KG1 (cell line): ENCODE measurements at places on chromosomes 11 and 22.

DNA sequence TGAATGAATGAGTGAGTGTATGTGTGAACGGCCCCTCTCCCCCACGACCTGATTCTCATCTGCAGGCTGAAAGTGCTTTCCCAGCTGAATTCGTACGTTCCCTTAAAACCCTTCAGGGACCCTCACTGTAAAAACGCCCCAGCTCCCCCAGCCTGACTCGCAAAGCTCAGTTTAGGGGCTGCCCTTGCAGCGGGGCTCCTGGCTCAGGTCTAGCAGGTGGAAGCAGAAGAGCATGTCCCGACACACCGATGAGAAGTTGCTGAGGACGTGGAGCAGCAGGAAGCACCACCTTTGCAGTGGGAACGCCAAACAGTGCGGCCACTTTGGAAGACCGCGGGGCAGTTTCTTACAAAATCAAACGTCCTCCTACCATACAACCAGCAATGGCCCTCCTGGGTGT is 3.6 kb upstream of the MRPL23 start:
- DNase-seq, result no peak

DNA sequence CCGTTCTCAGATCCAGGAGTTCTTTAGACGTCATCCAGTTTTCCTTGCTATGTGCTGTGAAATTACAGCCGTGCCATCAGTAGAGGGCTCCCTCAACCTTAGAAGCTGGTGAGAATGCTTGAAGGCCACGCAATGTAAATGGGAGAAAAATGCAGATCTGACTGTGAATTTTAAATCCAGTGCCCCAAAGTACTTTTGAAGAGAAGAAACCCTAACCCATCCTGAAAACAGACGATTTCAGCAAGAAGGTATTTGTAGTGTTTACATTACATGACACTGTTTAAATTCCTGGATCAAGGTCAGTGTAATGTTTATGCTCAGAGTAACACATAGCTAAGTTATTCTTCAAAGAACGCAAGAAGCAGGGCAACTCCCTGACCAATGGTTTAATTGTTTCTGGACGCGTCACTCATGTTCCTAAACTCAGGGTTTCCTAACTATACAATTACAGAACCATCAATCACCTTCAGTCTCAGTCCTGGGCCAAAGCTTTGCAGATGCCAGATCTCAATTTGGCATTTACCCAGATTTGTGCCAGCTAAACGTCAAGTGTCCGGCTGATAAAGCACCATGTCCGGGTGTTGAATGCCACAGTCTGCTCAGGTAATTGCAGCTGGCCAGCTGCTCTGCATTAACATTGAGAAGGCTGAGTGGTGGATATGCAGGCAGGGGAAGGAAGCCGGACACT is 38.2 kb downstream of the ADAMTS8 start:
- no peak for DNase-seq

DNA sequence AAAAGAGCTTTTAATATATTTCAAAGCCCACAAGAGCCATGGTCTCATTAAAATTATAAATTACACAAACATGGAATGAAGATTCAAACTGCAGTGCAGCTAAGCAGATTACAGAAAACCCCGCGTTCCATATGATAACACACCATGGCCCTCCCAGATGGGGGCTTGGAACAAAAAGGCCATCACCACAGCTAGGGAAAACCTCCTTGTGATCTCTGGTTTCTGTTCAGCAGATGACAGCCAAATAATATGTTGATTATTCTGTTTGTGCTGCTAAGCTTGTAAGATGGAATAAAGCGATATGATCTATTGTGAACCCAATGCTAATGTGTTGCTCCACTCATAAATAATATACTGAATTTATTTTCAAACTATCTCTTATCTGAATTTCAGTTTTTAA is 28.5 kb downstream of the IMMP1L start:
- DNase-seq, result no peak

- DNase-seq, result no peak
These were observed 1790.8 kb downstream of the LRRC4C start for GRCh38 chr11:39668640-39669039.

DNA sequence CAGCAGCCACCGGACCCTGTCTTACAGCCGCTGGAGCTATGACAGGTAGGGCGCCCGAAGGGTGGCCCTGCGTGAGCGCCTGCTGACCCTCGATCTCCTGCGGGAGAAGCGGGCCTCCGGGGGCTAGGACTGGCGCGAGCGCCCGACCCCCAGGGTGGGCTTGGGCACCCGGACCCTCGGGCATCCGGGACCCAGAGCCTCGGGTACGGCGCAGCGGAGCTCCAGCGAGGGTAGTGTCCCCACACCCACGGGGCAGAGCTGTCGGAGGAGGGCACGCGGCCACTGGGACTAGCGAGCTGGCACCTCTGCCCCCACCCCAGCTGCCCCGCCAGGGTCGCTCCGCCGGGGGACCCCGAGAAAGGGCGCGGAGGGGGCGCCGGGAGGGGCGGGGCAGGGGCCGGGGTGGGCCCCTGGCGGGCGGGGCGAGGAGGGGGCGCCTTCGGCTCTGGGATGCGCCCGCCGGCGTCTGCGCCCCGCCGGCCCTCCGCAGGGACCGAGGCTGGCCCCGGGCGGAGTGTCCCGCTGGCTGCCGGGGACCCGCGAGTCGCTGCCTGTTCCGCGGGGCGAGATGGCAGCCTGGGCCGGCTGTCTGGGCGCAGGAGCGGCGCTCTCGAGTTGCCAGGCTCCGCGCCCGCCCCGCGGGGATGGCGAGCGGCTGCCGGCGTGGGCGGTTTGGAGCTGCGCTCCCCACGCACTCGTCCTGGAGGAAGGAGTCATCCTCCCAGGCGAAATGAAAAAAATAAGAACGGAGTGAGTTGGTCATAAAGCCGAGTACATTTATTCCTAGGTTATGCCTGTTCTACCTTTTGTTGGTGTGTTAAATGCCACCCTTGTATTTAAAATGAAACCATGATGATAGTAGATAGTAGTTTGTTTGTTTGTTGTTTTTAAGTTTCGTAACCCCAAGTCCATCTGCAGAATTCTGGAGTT is 32.4 kb downstream of the EIF3F start:
- DNase-seq, result no peak

GRCh38 chr11:119774172-119774763 is 45.3 kb upstream of the NECTIN1 start:
- DNase-seq, result peak; percentile 31

DNA sequence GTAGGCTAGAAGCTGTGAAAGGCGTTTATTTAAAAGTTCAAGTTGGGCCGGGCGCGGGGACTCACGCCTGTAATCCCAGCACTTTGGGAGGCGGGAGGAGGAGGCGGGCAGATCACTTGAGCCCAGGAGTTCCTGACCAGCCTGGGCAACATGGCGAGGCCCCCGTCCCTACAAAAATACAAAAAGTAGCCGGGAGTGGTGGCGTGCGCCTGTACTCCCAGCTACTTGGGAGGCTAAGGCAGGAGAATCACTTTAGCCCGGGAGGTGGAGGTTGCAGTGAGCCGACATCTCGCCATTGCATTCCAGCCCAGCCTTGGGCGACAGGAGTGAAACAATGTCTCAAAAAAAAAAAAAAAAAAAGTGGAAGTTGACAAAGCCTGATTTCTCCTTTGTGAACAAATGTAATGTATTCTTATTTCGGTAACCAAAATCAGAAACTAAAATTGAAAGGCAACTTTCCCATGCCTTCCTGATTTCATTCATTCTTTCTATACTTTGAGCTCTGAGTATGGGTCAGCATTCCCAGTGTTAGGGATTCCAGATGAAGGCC is 825 bp downstream of the PTPMT1 start:
- DNase-seq, result peak; percentile 30

- DNase-seq, result no peak
These were observed 14.6 kb downstream of the PARVG start for GRCh38 chr22:44195189-44195871.

- no peak for DNase-seq
These were observed 48.1 kb upstream of the HMGXB4 start for GRCh38 chr22:35209203-35209602.

DNA sequence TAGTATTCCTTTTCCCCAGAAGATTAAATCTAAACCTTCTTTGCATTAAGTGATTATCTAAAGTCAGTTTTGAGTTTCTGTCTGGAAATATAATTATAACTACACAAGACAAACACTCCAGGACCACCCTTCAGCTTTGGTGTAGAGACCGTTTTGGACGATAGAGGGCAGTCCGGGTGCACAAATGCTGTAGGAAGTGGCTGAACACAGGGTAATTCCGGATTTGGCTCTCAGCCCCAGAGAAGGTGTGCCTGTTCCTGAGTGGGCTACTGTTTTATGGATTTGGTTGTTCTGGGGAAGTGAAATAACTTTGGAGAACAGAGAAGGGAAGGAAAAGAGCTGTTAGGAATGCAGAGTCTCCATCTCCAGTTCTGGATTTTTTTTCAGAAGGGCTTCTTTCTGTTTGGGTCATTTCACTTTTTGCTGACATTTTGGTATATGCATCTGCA is 14.8 kb downstream of the EXT2 start:
- DNase-seq, result peak; percentile 40

- no peak for DNase-seq
These were observed 24.4 kb upstream of the PAMR1 start for GRCh38 chr11:35549787-35550186.

DNA sequence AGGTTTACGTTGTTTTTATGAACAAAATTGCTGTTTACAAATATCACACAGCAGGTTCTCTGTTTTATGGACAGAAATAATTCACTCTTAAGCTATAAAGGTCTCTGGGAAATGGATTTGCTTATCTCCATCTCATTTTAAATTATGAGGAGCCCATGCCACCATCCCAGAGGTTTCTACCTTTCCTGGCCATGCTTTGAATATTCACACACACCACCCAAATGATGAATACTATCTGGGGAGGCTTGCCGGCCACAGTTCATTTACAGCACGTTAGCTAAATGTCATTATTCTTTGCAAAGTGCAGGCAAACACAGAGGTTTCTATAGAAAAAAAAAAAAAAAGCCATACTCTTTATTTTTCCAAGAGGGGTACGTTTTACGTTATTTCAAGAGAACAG is 1446.7 kb downstream of the FAM181B start:
- DNase-seq, result no peak

- no peak for DNase-seq
These were observed 55.7 kb upstream of the FAT3 start for GRCh38 chr11:92168936-92169335.

GRCh38 chr11:117259417-117259816 is 26.9 kb downstream of the RNF214 start:
- no peak for DNase-seq

GRCh38 chr11:83971063-83971462 is 684.9 kb upstream of the CCDC90B start:
- no peak for DNase-seq

- no peak for DNase-seq
These were observed 15.9 kb downstream of the MAP6 start for GRCh38 chr11:75652936-75653335.

DNA sequence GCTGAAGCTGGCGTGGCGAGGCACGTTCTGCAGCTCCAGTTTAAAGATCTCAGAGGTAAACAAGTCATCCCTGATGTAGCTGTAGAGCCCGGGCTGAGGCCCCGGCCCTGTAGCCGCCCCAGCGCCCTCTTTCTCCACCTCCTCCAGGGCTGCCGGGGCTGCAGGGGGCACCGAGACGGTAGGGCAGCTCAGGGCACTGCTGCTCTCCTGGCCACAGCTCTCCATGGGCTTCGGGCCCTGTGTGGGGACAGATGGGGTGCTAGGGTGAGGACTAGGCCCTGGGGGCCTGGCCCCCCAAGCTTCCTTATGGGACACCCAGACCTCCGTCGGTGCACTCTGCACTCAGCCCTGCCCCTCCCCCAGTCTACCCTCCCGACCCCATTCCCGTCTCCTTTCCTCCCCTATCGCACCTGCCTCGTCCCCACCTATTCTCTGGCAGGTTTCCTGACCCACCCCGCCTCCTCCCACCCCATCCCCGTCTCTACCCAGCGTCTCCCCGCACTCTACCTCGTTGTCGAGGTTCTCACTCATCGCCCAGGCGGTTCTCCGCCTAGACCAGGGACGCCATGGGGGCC is 559 bp downstream of the RANBP1 start:
- no peak for DNase-seq

DNA sequence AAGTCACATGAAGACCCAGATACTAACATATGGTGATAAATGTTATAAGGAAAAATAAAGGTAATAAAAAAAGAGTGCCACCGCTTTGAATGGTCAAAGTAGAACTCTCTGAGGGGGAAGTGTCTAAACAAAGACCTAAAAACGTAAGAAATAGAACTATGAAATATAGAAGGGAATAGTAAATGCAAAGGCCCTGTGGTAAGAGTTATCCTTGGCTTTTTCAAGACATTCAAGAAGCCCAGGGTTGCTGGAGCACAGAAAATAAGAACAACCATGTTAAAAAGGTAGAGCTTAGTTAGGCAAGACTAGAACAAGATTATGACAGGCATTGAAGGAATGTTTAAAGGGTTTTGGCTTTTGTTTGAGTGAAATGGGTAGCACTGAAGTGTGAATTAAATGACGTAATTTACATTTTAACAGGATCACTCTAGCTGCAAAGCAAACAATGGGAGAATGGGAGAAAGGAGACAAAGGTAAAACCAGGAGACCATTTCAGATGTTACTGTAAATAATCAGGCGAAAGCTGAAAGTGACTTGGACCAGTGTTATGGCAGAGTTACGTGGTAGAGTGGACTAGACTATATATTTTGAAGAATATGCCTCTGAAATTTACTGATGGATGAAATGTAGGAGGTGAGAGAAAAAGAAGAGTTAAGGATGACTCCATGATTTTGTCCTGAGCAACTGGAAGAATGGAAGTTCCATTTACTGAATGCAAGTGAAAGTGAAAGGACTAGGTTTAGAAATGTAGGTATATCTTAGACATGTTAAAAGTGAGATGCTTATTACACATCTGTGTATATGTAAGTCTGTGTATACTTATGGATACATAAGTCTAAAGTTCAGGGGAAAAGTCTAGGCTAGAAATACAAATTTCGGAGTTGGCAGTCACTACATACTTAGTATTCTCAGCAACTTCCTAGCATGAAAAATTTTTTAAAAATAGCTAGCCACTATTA is 28.5 kb downstream of the BTBD10 start:
- no peak for DNase-seq

DNA sequence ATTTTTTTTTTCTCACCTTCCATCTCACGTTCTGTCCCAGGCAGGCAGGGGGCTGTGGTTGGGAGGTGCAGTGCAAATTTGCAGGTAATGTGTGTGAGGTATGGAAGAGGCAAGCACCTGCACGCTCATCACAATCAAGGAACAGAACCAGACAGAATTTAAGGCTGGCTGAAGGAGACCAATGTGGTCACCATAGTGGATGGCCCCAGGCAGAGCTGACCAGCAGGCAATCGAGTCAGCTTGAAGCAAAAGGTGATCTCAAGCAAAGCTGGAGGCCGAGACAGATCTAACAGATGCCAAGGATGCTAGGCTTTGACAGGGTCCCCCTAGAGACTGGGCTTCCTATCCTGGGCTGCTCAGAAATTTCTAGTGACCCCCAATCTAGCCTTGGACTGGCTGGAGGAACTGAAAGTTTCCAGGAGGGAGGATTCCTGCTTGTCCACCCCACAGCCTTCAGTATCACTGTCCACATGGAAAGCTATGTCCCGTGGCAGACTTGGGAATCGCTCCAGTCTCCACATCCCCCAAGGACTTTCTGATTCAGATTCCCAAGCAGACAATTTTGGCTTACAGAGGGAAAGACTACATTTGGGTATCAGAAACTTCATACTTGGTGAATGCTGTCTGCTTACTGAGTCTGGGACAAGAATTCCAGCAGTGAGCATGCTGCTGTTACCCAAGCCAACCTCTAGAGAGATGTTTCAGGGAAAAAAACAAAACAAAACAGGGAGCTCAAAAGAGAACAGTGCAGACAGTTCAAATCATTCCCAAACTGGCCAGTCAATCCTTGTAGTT is 9.0 kb upstream of the MICAL3 start:
- DNase-seq, result no peak

- DNase-seq, result no peak
These were observed 3.3 kb downstream of the DDT start for GRCh38 chr22:23970816-23971486.
